Fibroblast of mammary gland (primary cell): ENCODE measurements at places on chromosomes 3 and 15.

- DNase-seq = peak; percentile 9
These were observed 600.3 kb downstream of the OTOL1 start for GRCh38 chr3:162096874-162097273.

DNA sequence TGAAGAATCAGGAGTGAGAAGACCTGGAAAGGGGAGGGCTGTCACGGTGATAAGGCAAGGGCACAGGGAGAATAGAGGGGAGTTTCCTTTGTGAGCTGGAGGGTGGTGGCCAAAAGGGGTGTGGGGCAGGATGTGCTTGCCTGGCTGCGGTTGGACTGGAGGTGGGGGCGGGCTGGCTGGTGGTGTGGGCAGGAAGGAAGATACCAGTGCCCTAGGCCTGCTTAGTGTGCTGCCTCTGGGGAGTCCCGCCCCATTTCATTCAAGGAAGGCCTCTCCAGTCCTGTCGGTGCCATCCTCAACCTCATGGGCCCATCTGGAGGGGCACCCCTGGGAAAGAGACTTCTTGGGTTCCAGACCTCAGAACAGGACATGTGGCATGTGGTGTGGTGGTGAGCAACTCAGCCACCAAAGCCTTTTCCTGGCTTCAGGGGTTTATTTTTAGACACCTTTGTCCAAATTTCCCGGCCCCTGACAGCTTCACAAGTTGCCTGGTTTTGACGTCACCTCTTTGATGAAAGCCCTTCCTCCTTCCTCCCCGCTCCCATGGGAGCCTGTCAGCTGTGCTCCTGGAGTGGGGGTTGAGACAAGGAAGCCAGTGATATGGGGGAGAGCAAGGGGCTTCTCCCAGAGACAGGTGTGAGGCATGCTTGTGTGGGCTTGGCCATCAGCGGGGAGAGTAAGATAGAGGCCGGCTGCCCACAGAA, 15.6 kb downstream of the TEX264 start:
- DNase-seq = peak; percentile 23

GRCh38 chr3:15667484-15667883, 65.9 kb downstream of the BTD start:
- no peak for DNase-seq

- peak; percentile 42 for DNase-seq
These were observed 6.0 kb downstream of the HEMK1 start for GRCh38 chr3:50575372-50575771.

- peak; percentile 14 for DNase-seq
These were observed 434.2 kb upstream of the CCDC54 start for GRCh38 chr3:106943071-106943470.

- no peak for DNase-seq
These were observed 33.7 kb downstream of the FBLN2 start for GRCh38 chr3:13582366-13583250.

GRCh38 chr15:63025460-63025859, 17.1 kb upstream of the TPM1 start:
- no peak for DNase-seq

DNA sequence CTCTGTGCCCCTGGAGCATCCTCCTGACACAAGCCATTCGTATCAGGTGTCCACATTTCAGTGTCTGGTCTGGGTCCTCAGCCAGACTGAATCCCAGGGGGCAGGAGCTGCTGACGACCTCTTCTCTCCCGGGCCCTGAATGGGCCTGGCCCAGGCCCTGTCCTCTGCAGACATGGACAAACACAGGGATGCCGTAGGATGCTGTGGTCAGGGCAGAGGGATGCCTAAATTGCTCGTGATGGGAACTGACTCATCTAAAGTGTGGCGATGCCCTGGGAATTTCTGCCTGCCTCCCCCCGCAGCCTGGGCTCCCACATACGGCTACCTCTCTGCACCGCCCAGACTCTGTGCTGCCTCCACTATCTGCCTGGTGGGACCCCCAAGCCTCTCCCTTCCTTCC, 58.5 kb upstream of the CTSH start:
- DNase-seq = peak; percentile 57

DNA sequence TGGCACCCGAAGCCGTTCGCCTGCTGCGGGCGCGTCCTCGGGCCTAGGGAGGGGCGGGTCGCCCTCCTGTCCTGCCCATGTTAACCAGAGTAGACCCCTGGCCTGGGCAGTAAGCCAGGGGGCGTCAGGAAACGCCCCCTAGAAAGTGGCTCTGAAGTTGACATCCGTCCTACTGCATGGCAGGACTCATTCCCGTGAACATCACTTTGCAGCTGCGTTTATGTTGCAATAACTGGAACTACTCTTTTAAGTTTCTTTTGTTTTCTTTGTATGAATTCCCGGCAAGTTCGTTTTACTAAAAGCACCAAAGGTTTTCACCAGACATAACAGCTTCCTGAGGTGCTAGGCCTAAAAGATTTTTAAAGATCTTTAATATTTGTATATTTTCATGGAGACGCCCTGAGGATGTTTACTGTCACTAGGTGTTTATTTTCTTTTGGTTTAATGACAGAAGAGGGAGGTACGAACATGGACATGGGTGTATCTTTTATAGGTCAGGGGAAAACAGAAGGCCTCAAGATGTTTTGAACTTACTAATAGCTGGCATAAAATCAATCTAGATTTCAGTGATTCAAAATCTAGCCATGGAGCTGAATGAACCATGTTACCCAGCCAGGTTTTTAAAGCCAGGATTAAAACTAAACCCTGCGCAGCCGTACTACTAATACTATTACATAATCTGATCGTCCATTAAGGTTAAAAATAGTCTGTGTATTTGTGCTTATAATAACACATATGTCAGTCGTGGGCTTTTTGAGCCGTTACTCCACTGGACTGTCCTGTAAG, 1.0 kb downstream of the C15orf61 start:
- DNase-seq = peak; percentile 77
